Esophagus muscularis mucosa (tissue), 4 donors: ENCODE measurements at places on chromosomes 3 and 15.

DNA sequence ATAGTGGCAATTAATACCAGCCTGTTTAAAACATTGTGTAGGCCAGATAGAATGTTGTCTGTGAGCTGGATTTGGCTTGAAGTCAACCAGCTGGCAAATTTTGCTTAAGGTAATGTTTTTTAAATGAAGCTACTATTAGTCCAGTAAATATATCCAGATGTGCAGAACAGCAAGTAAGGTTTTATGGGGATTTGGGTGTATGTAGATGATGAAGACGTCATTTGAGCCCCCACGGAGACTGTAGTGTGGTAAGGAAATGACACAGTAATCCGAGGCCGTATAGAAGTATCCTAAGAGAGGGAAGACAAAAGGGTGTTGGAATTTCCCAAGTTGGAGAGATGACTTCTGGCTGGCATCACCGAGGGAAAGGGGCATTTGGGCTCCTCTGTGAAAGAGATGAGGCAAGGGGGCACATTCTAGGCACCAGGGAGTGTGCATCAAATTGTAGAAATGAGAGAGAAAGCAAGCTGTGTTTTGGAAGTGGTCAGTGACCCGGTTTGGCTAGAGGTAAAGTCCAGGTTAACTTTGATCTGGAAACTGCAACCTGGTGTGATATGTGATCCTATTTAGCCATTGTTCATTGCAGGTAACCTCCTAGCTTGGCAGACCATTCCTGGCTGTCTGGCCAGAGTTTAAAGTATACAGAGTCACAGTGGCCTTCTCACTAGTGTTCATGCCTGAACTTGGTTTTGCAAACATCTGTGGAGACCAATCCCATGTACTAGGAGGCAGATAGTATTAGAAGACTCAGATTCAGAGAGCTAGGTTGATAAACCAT, 104.2 kb downstream of the ITPR1 start:
- DNase-seq = no peak

GRCh38 chr3:196419386-196419785, 12.8 kb downstream of the UBXN7 start:
- DNase-seq = no peak

DNA sequence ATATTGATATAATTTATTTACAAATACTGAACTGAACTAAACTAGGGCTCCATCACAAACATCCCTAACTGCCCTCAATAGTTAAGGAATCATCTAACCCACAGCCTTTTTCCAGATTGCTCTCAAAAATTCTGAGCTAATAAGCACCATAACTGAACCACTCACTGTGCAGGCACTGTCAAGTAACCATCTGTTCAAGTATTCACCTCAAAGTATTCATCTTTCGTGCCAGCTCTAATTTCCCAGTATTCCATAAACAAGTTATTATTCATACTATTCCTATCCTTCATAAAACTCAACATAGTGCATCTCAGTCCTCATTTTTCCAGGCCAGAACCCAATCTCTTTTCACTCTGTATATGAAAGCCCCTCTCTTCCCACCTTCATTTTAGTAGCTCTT, 41.1 kb downstream of the THBS1 start:
- no peak for DNase-seq

DNA sequence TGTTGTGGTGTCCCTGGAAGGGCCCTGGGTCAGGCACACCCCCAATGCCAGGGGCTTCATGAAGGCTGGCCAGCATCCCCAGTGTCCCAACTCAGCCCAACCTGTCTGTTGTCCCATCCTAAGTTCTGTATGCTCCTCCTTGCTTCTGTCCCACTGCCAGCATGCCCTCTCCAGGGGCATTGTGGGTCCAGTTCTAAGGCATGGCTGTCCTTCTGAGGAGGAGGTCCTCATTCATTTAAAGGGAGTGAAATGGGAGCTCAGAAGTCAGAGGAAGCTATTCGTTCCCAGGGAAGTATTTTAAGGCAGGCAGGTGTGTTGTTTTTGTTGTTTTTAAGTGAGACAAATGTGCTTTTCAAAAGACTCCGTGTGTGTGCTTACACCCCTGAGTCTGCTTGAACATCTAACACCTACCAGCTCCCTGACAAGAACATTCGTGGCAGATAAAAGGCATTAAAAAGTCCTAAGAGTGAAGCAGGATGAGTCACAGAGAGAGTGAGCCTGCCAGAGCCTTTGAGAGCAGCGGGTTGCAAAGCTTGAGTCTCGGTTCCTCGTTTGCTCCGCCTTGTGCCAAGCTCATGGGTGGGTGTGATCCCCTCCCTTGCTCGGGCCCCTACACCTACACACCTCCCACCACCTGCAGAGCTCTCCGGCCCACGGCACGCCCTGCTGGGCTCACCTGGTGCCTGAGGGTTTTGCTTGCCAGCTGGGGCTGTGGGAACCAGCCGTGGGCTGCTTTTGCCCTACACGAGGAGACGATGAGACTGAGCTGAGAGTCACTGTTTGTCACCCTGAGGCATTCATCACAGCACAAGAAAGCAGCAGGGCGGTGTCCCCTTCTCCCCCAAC, 183.4 kb upstream of the TOPAZ1 start:
- no peak for DNase-seq

DNA sequence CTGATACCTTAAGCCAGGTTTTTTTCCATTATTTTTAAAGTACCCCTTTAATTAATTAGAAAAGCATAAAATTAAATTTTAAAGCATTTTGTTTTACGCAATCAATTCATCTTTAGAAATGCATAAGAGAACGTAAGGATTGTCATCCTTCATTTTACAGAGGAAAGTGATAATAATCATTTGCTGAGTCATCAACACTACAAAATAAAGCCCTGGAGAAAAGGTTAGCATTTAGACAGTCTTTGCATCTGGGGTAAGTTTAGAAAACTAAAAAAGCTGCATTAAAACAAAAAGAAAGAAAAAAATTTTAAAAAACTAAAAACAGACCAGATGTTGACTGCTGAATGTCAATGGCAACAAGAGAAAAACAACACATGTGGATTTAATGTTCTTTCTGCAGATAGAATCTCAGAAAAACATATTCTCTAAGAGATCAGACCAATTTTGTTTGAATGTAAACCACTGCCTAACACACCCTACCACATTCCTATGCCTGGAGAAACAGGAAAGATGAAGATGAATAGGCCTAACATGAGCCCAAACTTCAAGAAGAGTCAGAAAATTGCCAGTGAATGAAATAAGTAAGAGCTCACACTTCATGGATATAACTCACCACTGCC, 59.9 kb downstream of the SUCNR1 start:
- no peak for DNase-seq

- no peak for DNase-seq
Measured at GRCh38 chr15:25684521-25685431, 178.4 kb downstream of the ATP10A start.

DNA sequence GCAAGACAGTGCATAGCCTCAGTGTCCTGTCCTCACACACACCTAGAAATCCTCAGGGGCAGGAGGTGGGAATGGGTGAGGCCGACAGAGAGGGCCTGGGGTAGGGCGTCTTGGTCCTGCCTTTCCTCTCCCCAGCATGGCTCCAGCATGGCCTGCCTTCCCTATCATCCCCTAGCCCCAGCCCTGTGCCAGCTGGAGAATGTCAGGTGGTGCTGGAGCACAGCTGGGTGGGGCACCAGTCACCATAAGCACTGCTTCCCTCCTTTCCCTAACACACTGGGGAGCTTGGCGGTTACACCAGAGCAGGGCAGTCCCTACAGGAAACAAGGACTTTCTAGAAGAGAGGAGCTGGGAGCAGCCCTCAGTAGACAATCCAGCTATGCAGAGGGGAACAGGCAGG, 236.8 kb downstream of the KLF13 start:
- DNase-seq = peak; percentile 89

- no peak for DNase-seq
Measured at GRCh38 chr3:46849045-46849631, 14.1 kb downstream of the MYL3 start.

GRCh38 chr3:110343945-110344344, 727.7 kb upstream of the NECTIN3 start:
- no peak for DNase-seq

- DNase-seq = no peak
Measured at GRCh38 chr15:31373970-31374369, 47.3 kb downstream of the KLF13 start.

DNA sequence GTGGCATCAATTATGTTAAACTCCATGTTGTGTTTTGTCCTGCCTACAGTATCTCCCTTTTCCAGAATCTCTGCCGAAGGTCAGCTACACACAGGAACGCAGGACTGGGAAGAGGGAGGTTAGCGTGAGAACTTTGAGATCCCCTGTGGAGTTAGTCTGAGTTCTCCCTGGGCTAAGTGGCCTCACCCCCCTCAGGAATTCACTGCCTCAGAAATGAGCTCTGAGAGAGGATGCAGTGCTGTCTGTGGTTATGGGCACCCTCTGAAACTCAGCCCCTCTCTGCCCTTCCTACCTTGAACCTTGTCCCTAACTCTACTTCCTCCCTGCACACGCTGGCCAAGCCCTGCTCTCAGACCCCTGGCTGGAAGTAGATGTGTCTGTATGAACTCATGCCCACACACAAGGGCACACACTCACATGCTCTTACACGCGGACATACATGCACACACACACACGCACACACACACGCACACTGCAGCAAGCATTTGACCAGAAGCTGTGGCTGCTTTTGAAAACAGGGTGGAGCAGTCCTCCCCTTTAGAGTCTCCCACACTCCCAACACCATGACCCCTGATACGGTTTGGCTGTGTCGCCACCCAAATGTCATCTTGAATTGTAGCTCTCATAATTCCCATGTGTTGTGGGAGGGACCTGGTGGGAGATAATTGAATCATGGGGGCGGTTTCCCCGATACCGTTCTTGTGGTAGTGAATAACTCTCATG, 5.3 kb upstream of the VIPR1 start:
- no peak for DNase-seq

DNA sequence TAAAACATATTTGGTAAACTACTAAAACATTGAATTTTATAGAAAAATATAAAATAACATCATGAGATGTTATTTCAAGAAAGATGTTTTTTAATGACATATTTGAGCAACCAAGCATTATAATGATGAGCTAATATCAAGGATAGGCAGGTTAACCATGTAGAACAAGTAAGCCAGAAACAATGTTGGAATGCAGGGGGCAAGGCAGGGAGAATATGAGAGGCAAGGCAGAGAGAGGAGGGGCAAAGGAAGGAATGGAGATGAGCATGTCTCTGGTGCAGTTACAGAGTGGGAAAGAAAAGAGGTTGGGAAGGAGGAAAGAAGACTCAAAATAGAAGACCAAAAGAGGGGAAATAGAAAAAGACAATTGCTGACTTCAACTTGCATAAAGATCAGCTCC, 390.4 kb downstream of the MCTP2 start:
- DNase-seq = peak; percentile 29

DNA sequence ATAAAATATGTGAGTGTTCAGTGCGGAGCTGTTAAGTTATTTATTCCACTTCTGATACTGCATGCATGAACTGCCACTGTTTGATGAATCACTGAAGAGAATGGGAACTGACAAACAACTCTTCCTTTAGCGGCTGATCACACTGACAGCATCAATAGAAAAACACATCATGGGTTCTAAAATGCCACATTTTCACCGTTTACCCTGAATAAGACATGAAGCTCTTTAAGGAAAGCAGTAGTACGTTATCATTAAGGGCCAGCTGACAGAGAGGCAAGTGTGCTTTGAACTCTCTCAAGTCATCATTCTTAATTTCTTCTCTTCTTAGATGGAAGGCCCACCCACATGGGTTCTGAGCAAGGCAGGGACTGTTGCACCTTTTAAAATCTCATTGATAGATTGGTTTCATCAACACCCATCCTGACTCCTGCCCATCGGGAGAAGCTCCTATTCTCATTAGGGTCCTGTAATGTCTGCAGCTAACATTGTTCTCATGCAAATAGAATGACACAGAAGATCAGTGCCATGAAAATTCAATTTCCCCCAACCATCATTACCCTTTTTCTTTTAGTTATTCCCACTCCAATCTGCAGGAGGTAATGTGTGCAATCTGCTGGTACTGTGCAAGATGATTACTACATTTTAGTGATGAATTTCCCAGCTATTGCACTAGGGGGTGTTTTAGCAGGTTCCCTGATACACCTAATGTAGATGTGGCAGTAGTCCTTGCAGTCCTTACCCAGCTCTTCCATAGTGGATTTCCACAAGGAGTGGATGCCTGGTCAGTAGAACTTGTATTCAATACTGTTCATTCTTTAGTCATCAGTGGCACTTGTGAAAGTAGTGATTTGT, 119.1 kb downstream of the ROBO2 start:
- DNase-seq = no peak

- no peak for DNase-seq
Measured at GRCh38 chr3:178295292-178295912, 240.8 kb upstream of the KCNMB2 start.

GRCh38 chr15:68488290-68488689, 56.3 kb upstream of the ITGA11 start:
- no peak for DNase-seq

- DNase-seq = no peak
Measured at GRCh38 chr3:43338295-43338694, 52.0 kb downstream of the SNRK start.

DNA sequence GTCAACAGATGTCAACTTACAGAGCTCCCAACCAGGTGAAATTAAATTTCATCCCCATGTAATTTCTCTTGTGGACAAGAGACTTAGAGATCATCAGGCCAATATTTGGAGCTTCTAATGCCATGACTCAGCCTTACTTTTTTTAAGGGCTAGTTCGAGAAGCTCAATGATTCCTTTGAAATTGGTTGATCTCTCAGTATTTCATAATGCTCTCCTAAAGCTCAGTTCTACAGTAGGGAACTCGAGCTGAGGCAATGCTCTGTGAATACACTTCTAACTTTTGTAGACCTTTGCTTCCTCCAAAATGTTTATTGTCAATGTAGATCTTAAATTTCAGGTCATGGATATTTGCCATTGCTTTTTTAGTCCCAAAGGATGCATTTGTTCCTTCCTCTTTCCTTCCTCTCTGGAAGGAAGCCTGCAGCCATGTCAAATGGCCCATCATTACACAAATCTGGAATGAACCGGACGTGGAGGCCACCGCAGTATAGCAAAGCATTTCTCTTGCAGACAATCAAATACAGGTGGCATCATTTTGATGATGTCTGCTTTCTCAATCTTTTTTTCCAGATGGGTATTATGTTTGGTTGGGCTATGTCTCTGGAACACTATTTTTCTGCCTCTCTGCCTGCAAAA, 28.3 kb downstream of the STARD5 start:
- DNase-seq = no peak

DNA sequence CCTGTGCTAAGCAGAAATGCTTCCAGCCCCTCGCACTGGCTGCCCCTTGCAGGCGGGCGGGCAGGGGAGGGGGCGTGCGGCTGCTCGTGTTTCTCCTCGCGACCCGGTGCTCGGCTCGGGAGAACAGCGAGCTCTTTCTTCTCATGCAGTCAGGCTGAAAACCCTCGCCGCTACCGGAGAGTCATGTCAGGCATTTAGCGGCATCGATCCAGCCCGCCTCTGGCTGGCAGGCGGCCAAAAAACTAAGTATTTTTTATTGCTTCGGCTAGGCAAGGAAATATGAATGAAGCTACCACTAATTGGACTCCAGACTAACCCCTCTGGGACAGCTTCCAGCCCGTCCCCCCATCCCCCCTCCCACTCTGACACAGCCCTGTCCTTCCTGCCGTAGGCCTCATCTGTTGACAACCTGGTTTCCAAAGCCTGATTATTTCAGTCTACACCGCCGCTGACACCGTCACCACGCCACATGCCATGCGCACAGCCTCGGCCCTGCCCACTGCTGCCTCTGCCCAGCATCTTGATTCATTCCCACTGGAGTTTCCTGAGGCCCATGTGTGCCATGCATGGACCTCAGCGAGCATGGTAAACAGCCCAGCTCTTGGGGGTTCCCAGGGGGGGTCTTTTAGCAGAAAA, 35.3 kb downstream of the TLE3 start:
- DNase-seq = no peak

GRCh38 chr3:112650482-112650881, 9.5 kb upstream of the CCDC80 start:
- no peak for DNase-seq

- no peak for DNase-seq
Measured at GRCh38 chr3:191094057-191094845, 104.8 kb upstream of the OSTN start.
